Dermis microvascular lymphatic vessel endothelial cell (primary cell): ENCODE measurements at places on chromosomes 16 and 17. TPM values are rescaled to one million over a fixed set of nuclear protein-coding genes. Genes with fewer than 3 reads are reported as not detected.

Gene ARL6IP1
- total RNA-seq: 473 and 503 TPM in 2 replicates

Gene SLC13A2
- total RNA-seq: not detected in 2 replicates

Gene PRSS21
- total RNA-seq: 0.89 and 1.8 TPM in 2 replicates

Gene SCN4A
- 0.13 TPM in 1 of 2 replicates, not detected in the other for total RNA-seq

Gene TERB1
- under 0.01 TPM in 1 of 2 replicates, not detected in the other for total RNA-seq

Gene HSPB9
- under 0.01 TPM in 1 of 2 replicates, not detected in the other for total RNA-seq

Gene IL21R
- total RNA-seq: under 0.01 and 0.13 TPM in 2 replicates

Gene TMEM235
- under 0.01 and 0.51 TPM in 2 replicates for total RNA-seq

Gene KRT36
- 0.38 TPM in 1 of 2 replicates, not detected in the other for total RNA-seq

Gene AGRP
- total RNA-seq: not detected in 2 replicates

Gene CHCT1
- total RNA-seq: 0.13 TPM in 1 of 2 replicates, not detected in the other

Gene SCIMP
- not detected in 2 replicates for total RNA-seq

Gene C16orf46
- 0.26 and 0.51 TPM in 2 replicates for total RNA-seq

Gene CSH2
- not detected in 2 replicates for total RNA-seq

Gene CDRT15
- not detected in 2 replicates for total RNA-seq

Gene BICDL2
- not detected in 2 replicates for total RNA-seq

Gene DHX58
- 3.5 TPM in 2 replicates for total RNA-seq

Gene BRCA1
- total RNA-seq: 7.7 and 15.8 TPM in 2 replicates

Gene MT1F
- 0.51 and 0.64 TPM in 2 replicates for total RNA-seq

Gene OR3A3
- total RNA-seq: not detected in 2 replicates

Gene SYT17
- total RNA-seq: 1.3 and 3.7 TPM in 2 replicates

Gene MMD
- total RNA-seq: 10.4 and 15.6 TPM in 2 replicates

Gene MYH2
- not detected in 2 replicates for total RNA-seq

Gene CLDN7
- 1.0 and 2.7 TPM in 2 replicates for total RNA-seq

Gene MYOCD
- total RNA-seq: under 0.01 and 0.25 TPM in 2 replicates

Gene TBC1D3I
- under 0.01 TPM in 1 of 2 replicates, not detected in the other for total RNA-seq

Gene GRB7
- 0.13 TPM in 1 of 2 replicates, not detected in the other for total RNA-seq

Gene MT4
- total RNA-seq: not detected in 2 replicates

Gene SMIM36
- not detected in 2 replicates for total RNA-seq

Gene PYDC1
- not detected in 2 replicates for total RNA-seq

Gene ODAD4
- total RNA-seq: 0.13 and 0.25 TPM in 2 replicates

Gene CDK12
- 13.1 and 18.2 TPM in 2 replicates for total RNA-seq

Gene ZFPM1
- 0.64 and 1.6 TPM in 2 replicates for total RNA-seq

Gene SLC6A2
- under 0.01 TPM in 1 of 2 replicates, not detected in the other for total RNA-seq

Gene KRT32
- not detected in 2 replicates for total RNA-seq

Gene ENO3
- 1.5 and 2.7 TPM in 2 replicates for total RNA-seq

Gene CDK3
- 0.13 and 0.76 TPM in 2 replicates for total RNA-seq

Gene SEC14L1
- total RNA-seq: 192 and 196 TPM in 2 replicates

Gene FOXL1
- total RNA-seq: 0.89 and 1.3 TPM in 2 replicates

Gene KRTAP2-2
- total RNA-seq: not detected in 2 replicates

Gene PRSS33
- not detected in 2 replicates for total RNA-seq

Gene PRSS22
- total RNA-seq: not detected in 2 replicates

Gene GFER
- total RNA-seq: 9.7 and 10.3 TPM in 2 replicates

Gene KRTAP4-9
- total RNA-seq: not detected in 2 replicates

Gene EFCAB5
- 0.13 and 0.25 TPM in 2 replicates for total RNA-seq

Gene SEPTIN12
- not detected in 2 replicates for total RNA-seq

Gene RPRML
- not detected in 2 replicates for total RNA-seq

Gene ARSG
- 1.5 and 3.4 TPM in 2 replicates for total RNA-seq

Gene P2RX5
- total RNA-seq: 0.13 and 0.77 TPM in 2 replicates

Gene TPSB2
- not detected in 2 replicates for total RNA-seq

Gene GDE1
- total RNA-seq: 23.4 and 24.7 TPM in 2 replicates

Gene DNAI2
- total RNA-seq: 0.13 TPM in 1 of 2 replicates, not detected in the other

Gene RNFT1
- 10.9 and 17.8 TPM in 2 replicates for total RNA-seq

Gene MRPL45
- total RNA-seq: 29.7 and 29.9 TPM in 2 replicates

Gene TBC1D3G
- not detected in 2 replicates for total RNA-seq
